BJ (cell line): ENCODE measurements at places on chromosomes 12 and 14. TPM values are rescaled to one million over a fixed set of nuclear protein-coding genes. Genes with fewer than 3 reads are reported as not detected.

Gene SYNDIG1L
- not detected in 2 replicates for polyA plus RNA-seq

Gene RPGRIP1
- not detected in 2 replicates for polyA plus RNA-seq

Gene SEL1L
- 21.7 and 35.5 TPM in 2 replicates for polyA plus RNA-seq

DNA sequence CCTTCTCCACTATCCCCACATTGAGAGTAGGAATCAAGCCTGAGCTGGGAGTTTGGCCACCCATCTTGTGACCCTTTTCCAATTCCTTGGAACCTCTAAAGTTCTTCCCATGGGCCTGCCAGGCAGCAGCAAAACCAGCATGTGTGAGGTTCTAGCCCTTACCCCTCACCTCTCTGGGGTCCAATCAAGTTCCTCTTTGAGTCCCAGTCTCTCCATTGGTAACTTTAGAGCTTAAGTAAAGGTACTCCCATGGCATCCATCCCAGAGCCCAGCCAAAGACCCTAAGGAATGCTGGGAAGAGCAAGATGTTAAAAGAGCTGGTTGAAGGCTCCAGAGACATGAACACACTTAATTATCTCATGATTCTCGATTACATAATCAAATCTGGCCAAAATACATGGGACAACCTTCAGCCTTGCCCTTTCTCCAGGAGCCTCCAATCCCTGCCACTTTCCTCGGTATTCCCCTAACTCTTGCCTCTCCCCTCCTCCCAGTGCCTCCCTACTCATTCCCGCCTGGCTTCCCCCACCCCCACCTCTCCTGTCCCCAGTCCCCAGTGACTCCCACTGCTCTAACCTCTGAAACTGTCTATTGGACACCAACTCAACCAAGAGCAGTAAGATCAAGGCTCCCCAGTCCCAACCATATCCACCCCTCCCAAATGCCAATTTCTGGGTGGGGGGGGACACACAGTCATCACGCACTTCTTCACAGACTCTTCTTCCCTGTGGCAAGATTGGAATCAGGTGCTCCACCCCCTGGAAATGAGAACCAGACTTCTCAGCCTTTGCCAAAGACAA, 4.8 kb upstream of the TNS2 start:
- no peak for DNase-seq

DNA sequence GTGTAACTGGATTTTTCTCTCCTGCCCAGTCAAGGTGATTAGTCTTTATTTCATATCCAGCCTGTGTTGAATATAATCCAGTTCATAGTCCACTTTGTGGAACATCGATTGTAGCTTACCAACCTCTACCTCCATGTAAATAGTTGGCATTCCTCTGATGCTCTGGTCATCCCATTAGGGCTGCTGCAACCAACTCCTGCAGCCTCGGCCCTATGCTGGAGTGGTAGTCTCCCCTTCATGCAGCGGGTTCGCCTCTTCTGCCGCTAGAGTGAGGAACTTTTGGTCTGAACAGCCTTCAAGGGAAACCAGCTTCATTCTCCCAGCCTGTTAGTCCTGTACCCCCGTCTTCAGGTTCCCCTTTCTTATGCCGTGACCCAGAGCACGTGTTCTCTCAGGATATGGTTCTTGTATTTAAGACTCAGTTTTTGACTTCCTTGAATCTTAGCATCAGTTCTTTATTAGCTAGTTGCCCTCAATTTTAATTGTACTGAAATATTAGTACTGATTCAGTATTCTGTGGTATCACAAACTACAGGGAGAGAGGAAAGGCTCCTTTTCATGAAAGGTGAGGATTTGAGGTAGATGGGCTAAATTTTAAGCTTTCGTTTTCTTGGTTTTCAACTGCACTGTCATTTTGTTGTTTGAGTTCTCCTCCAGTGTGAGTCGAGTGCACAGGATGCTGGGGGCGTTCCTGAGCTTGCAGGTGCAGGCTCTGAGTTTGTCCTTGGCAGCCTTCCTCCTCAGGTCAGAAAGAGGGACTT, 33.2 kb downstream of the ZNF664 start:
- DNase-seq = no peak

DNA sequence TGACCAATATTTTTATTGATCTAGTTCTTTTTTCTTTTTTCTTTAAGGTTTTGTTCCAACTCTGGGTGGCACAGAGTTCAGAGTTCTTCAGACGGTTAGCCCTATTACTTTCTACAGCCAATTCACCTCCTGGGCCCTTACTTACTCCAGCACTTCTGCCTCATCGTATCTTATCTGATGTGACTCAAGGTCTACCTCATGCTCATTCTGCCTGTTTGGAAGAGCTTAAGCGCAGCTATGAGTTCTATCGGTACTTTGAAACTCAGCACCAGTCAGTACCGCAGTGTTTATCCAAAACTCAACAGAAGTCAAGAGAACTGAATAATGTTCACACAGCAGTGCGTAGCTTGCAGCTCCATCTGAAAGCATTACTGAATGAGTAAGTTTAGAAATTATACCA, 64.7 kb downstream of the VEZT start:
- DNase-seq = no peak

- DNase-seq = no peak
These were observed 11.1 kb upstream of the PTGES3 start for GRCh38 chr12:56699020-56699661.

- no peak for DNase-seq
These were observed 48.3 kb downstream of the MVK start for GRCh38 chr12:109621901-109622364.
